Effector CD8-positive, alpha-beta T cell (primary cell): ENCODE measurements at places on chromosomes 7 and 10.

GRCh38 chr7:37945336-37945735 is 24.9 kb downstream of the EPDR1 start:
- DNase-seq, result no peak

DNA sequence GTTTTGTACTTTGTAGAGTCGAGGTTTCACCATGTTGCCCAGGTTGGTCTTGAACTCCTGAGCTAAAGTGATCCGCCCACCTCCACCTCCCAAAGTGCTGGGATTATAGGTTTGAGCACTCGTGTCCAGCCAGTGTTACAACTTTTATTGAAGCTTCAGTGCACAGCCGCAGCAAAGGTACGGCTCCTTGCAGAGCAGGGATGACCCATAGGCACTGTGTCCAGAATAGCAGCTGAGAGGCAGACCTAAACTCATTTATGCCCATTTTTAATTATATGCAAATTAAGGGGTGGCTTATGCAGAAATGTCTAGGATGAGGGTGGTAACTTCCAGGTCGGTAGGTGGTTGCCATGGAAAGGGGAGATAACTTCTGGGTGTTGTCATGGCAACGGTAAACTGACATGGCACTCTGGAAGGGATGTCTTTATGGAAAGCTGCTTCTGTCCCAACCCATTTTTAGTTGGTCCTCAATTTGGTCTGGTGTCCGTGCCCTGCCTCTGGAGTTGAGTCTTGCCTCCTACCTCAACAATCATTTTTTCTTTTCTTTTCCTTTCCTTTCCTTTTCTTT is 22.7 kb downstream of the NYAP1 start:
- DNase-seq, result no peak

DNA sequence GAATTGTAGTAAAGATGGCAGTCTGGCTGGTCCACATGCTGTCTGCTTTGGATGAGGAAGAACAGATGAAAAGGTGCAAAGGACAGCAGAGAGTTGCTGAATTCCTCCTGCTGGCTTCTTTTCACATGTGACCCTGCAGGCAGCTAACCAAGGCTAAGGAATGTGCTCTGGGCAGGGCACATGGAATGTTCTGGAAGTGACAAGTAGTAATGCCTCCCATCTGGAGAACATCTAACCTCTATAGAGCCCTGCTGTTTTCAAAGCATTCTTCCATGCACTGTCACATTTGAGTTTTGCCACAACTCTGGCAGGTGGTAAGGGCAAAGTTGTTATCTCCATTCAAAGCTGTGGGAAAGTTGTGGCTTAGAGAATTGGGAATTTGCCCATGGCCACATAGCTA is 208.8 kb downstream of the STK31 start:
- no peak for DNase-seq

GRCh38 chr7:39709768-39710311 is 86.5 kb downstream of the RALA start:
- no peak for DNase-seq

GRCh38 chr10:89556600-89556999 is 21.2 kb upstream of the SLC16A12 start:
- no peak for DNase-seq

DNA sequence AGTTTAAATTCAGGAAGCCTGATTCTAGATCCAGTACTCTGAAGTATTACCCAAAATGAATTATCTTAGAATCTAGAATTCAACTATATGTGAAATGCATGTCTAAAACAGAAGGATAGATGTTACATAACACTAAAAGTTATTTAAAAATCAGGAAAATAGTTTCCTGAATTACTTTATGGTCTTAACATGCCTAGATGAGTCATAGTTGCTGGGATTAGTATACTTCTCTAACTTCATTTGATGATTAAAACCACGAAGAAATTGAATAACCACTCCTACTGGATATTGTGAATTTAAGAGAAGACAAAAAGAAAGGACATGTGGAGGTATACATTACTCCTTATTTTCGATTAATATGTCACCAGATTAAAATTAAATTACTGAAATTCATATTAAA is 65.5 kb downstream of the ATAD1 start:
- DNase-seq, result no peak

GRCh38 chr7:27808626-27809025 is 68.7 kb downstream of the TAX1BP1 start:
- DNase-seq, result no peak

DNA sequence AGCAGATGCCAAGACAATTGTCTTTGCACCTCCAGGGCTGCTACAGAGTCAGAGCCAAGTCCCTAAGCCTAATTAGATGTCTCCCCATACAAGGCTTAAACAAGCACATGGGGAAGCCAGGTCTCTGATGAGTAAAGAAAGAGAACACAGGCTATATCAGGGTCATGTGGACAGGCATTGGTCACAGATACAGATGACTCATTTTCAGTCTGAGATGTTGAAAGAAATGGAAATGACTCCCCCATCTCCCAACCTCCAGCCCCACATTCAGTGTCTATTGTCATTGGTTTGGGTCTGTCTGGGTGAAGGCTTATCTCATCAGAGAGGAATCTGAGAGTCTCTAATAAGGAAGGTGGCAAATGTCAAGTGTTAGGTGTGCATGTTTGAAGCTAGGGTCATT is 290.1 kb upstream of the KIAA1217 start:
- DNase-seq, result no peak

- no peak for DNase-seq
Measured at GRCh38 chr10:71213761-71214440, 1.5 kb downstream of the UNC5B start.

DNA sequence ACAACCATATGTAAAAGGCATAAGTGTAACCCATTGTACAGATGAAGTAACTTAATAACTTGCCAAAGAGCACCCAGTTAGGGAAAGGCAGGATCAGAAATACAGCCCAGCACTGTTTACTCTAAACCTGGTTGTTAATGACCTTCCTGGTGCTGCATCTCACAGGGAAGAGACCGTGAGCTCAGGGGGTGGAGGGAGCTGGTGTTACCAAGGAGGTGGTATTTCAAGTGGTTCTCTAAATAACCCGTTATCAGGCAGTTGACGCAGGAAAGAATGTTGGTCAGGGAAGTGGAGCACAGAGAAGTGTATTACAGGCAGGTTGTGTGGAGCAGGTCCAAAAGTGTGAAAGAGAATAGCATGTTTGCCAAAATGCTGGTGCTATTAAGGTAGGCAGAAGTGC is 4.4 kb upstream of the ST7 start:
- no peak for DNase-seq

DNA sequence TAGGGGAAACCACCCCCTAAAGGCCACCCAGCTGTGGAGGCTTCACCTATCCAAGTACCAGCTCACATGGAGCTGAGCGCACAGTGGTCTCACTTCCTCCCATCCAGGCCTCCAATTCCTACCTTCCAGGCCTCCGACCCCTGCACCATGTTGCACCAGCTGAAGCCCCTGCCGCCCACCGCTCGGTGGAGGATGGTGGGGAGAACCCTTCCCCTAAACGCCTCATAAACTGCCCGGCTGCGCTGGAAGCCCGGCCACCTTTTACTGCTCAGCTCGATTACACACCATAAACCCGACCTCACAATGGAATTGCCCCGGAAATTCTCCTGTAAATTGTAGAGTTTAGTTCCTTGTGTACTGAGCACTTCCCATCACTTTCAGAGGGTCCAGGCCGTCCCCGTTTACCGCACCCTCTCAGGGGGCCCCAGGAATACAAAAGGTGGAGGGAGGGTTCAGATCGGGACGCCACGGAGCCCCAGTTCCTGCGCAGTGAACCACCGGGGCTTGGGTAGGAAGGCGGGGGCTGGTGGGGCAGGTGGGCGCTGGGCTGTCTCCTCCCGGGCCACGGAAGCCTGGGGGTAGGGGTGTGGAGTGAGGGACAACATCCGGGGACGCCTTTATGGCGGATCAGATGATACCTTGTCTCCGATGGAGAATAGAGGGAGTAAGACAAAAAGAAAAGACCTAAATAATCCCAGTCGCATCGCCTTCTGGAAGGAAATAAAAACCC is 1.4 kb upstream of the HOXA7 start:
- no peak for DNase-seq

- DNase-seq, result no peak
Measured at GRCh38 chr7:77455321-77455720, 39.2 kb upstream of the GSAP start.

DNA sequence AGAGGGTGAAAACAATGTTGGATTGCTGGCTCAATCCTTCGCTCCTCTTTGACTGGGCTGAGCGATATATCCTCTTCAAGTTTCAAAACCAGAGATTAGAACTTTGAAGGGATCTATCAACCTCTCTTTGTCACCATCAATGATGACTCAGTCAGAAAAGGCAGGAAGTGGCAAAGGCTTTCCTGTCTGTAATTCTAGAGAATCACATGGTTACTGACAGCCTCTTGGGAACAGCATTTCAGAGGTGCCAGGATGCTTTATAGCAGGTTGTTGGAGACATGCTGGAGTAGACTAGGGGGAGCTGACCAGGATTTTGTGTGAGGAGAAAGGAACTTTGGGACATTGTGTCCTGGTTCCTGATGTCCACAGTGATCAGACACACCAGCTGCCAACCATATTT is 81.3 kb downstream of the PRKCQ start:
- DNase-seq, result no peak

GRCh38 chr10:50452603-50453002 is 171.2 kb downstream of the SGMS1 start:
- no peak for DNase-seq

- DNase-seq, result no peak
Measured at GRCh38 chr10:99449023-99449422, 18.6 kb upstream of the GOT1 start.

DNA sequence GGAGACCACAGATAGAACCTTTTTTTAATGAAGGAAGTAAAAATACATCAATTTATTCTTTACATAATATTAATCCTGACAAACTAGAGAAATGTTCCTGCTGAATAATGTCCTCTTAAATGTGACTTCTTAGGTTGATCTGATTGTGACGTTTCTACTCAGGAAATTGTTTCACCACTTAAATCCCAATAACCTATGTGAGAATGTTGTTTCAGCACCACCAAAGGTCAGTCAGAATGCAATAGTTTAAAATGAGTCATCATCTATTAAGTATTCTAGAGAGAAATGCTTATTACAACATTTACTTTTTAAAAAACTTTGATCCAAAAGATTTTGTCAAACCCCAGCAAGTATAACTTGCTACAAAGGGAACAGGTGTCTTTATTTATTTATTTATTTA is 155.4 kb upstream of the CACNA2D1 start:
- no peak for DNase-seq

GRCh38 chr7:49398746-49399145 is 374.7 kb upstream of the VWC2 start:
- DNase-seq, result no peak

DNA sequence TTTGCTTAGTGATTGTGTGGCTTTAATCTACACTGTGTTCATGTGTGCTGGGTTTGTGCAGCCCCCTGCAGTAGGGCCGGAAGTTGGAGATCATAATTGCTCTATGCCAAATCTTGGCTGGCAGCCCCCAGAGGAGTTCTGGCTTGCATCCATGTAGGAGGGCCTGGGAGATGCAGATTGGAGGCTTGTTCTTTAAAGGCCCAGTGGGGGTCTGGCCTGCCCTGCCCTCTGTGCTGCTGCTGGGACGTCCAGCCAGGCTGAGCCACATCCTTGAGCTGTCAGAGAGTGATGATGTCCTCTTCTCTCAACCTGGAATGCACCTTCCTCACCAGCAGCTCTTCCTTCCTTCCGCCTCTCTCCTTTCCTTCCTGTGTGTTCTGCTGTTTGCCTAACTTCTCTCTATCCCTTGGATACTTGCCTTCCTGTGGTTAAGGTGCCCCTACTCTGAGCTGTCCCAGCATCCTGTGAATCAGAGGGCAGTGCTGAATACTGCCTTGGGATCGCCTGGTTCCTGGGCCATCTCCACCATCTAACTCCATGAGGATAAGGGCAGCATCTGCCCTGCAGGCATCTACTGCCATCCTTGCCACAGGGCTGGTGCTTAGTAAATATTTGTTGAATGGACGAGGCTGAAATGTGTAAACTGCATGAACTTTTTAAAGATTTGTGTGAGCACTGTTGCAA is 30.2 kb downstream of the DOCK1 start:
- DNase-seq, result no peak
